ENCODE measurements at places on chromosomes 3 and 15.

GRCh38 chr3:12992629-12993516 is 80.4 kb downstream of the IQSEC1 start:
- DNase-seq, result no peak

DNA sequence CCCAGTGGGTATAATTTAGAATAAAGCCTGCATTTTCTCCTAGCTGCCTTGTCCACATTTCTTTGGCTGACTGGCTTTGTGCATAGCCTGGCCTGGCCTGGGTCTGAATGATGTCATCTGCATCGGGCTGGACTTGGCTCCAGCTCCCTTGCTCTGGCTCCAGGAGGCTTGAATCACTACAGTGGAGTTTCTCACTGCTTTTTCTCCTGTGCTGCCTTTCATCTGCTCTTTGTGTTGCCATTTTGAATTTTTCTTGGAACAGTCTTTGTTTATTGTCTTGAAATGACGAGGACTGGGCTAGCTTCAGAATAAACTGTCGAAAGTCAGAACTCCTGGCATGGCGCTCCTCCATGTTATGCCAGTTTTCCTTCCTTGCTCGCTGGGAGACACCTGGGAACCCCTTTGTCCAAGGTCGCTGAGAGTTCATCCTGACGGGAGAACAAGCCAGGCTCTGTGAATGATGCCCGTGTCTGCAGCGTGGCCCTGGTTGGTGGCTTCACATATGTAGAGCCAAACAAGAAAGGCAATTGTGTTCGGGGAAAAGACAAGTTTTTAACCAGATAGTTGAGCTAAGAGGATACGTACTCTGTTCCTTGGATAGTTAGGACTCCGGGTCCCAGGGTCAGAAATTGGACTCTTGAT is 258.9 kb downstream of the PDZRN3 start:
- no peak for DNase-seq

DNA sequence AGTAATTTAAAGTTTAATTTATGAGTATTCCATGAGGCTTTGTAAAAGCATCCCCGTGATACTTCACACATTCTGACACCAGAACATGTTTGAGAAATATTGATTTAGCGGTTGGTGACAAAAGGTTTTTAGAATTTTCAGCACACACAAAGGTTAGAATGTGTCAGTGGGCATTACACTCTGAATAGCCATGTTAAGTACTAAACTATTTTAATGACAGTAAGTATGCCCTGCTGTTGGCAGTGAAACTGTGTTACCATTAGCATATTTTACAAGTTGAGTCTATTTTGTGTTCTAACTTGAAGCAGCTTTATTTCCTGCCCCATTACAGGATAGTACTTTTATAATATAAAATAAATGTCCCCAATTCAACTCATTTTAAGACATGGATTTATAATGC is 66.5 kb downstream of the ADAMTSL3 start:
- no peak for DNase-seq

DNA sequence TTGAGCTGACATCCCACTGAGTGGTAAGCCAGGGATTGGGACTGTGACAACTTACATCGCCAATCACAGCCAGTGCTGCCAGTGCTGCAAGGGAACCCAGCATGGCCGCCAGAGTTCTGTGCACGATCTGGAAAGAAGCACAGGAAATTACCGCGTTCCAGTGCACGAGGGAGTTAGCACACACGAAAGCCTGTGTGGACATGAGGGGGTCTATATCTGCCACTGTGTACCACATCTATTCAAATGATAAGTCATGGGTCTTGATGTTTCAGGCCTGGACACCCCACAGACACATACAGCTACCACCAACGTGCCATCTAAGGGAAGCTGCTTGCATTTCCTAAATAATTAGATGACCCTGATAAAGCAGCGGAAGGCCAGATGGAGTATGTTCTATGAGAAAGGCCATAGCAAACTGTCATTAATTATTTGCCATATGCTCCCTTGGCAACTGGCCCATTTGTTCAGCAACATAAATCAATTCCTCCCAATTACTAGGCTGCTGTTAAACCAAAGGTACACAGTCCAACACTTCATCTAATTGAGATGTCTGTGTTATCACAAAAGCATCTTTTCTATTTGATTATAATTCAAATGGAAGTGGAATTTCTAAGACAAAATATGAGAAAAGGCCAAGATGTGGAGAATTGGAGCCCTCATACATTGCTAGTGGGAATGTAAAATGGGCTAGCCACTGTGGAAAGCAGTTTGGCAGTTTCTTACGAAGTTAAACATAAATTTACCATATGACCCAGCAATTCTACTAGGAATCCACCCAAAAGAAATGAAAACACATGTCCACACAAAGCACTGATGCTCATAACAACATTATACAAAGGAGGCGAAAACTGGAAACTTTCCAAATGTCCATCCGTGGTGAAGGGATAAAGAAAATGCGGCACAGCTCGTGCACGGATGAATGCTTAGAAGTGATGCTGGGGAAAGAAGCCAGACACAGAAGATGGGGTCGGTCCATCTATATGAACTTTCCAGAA is 108.3 kb downstream of the OCA2 start:
- DNase-seq, result no peak

GRCh38 chr3:43810797-43811196 is 120.1 kb downstream of the ABHD5 start:
- no peak for DNase-seq

DNA sequence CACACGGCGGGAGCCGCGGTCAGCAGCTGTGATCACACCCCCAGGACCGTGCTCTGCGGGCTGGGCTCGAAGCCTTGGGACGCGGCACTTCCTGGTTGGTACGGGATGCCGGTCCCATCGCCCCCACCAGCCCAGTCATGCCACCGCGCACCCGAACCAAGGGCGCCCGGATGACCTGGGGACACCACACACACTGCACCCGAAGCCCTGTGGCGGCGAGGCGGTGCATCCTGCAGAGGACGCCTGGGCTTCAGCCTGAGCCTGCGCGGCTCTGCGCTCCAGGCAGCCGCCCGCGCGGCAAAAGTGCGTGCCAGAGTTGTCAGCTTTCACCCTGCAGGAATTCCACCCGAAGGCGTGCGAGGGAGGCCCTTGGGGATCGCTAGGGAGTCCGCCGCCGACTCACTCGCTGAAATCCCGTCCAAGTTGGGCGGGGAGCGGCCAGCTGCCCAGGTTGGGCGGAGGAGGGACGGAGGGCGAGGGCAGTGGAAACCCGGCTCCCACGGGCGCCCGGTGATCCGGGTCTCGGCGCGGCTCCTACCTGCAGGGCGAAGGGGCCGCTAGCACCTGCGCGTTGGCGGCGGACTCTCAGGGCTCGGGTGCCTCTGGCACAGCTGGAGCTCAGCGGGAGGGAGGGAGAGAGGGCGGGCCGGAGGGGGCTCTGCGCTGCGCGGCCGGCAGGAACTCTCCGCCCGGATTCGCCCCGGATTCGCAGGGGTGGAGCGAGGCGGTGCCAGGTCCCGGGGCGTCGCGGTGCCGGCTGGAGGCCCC is at the start of gene PLD1:
TSS of gene PLD1 (minus strand) at position 623 of the 768 bp plus-strand sequence. CDS start 72,432 bp downstream, outside the sequence.
- no peak for DNase-seq

- no peak for DNase-seq
Measured at GRCh38 chr3:108088697-108089096, 2.1 kb downstream of the CD47 start.

DNA sequence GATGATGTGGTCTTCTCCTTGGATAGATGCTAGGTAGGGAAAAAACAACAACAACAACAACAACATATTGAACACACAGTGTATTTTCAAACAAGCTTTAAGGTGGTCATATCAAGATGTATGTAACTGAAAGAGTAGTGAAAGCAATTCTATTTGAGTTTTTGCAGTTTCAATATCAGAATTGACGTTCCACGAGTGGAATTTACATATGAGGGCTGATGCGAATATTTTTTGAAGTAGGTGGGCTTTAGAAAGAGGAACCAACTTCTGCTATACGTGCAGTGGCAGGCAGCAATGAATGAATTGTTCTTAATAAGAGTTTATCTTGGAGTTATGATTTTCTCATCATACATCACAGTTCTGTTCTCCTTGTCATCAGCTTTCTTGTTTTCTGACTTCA is 151.9 kb upstream of the CNTN3 start:
- no peak for DNase-seq

- no peak for DNase-seq
Measured at GRCh38 chr3:39290255-39290654, 10.4 kb upstream of the CX3CR1 start.

- no peak for DNase-seq
Measured at GRCh38 chr3:123281406-123281805, 79.7 kb downstream of the SEC22A start.

- no peak for DNase-seq
Measured at GRCh38 chr15:57158997-57159668, 217.2 kb upstream of the CGNL1 start.

DNA sequence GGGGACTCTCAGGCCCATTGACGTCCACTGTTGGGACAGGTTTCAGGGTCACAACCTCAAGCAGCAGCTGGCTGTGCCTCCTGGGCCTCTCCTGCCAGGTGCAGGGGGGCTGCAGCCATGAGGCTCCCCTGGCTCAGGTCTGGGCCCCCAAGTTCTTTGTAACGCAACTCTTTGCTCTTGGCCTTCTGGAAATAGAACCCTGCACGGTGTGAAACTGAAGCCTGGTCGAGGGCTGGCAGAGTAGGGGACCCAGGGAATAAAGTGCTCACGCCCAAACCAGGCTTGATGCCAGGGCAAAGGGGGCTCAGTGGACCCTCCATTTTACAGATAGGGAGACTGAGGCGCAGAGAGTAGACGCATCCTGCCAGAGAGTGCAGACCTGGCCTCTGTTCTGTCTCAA is 771 bp downstream of the CALML4 start:
- no peak for DNase-seq

- no peak for DNase-seq
Measured at GRCh38 chr3:171086914-171087313, 60.4 kb upstream of the SLC2A2 start.

DNA sequence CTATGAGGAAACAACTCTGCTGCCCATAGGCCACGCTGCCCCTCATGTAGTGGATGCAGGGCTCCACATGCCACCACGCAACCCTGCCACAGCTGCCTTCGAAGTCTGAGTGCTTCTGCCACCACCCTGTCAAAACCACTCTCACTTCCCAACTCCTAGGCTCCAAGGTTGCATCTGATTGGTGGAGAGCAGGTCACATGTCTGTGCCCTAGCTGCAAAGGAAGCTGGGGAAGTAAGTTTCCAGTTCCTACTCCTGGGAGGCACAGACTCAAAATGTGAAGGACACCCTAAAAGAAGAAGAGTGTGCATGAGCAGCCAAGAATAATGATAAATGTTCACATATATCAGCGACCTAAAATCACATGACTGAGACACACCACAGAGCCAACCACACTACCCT is 31.9 kb upstream of the TICRR start:
- DNase-seq, result no peak

- DNase-seq, result no peak
Measured at GRCh38 chr15:101558221-101558941, 68.9 kb upstream of the PCSK6 start.

DNA sequence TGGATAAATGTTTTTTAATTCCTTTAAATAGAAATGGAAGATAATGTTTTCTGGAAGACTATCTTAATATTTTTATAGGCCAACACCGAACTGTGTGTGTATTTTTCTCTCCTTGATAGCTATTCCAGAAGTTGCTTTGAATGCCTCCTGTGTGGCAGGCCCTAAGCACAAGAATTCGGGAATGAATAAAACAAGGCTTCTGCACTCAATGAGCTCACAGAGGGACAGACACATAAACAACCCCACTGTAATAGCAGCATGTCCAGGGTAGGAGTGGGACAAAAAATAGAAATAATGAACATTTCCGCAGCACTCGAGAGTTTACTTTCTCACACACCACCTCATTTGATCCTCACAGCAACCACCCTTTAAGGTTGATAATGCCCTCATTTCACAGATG is 18.0 kb downstream of the SRGAP3 start:
- no peak for DNase-seq

DNA sequence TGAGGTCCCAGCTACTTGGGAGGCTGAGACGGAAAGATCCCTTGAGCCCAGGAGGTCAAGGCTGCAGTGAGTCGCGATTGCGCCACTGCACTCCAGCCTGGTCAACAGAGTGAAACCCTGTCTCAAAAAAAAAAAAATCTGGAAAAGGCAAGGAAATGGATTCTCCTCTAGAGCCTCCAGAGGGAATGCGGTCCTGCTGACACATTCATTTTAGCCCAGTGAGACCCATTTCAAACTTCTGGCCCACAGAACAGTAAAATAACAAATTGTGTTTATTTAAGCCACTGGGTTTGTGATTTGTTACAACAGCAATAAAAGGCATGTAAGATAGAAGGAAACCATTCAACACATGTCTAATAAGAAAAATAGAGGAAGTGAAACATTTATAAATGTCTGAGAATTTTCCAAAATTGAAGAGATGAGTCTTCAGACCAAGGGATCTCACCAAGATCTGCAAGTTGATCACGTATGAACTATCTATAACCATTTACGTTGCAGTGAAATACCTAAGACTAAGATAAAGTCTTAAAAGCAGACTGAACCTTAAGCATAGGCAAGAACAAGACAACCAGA is at the start of gene HTR3E:
TSS of gene HTR3E (plus strand) at position 254 of the 573 bp plus-strand sequence. CDS start 466 bp downstream, outside the sequence.
- no peak for DNase-seq

GRCh38 chr3:119690043-119690656 is 12.7 kb upstream of the CFAP91 start:
- DNase-seq, result no peak

GRCh38 chr3:55006244-55006676 is 78.4 kb upstream of the LRTM1 start:
- no peak for DNase-seq

DNA sequence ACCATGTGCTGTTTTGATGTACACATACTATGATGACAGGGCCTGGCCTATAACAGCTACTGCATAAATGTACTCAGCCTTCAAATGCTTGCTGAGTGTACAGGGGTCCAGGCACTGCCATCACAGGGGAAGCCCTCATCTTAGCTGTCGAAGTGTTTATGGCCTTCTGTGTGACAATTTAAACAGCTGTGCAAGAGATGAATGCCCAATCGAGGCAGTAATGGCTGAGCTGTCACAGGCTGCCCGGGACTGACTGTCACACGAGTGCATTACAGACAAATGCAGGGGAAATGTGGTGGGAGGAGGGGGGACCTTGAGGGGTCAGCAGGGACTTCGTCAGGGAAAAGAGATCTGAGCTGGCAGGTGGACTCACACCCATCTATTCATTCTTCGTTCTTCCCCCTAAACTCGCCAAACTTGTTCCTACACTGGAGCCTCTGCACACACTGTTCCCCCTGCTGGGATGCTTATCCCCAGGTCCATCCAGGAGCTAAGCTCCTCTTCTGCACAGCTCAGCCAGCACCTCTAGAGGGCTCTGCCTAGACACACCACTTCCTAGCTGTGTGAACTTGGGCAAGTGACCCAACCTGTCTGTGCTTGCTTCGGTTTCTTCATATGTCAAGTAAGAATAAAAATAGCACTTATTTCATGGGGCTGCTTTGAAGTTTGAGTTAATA is 156.2 kb upstream of the IQSEC1 start:
- no peak for DNase-seq

DNA sequence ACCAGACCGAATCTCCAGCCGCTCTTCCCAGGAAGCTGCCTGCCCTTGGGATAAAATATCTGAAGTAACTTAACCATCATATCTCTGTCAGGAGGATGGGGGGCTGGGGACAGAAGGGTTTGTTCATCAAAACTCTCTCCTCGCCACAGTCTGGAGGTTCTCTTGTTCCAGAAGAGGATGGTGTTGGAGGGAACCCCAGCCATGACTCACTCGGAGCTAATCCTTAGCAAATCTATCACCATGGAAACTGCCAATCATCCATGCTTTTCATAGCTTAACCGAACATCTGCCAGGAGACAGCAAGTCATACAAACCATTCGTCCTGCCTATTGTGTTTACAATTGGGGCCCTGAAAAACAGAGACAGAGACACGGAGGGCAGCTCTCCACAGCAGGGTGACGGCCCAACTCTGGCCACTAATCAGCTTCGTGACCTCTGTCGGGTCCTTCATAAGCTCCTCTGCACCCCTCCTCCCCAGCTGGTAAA is 73.8 kb upstream of the HEG1 start:
- DNase-seq, result no peak

- no peak for DNase-seq
Measured at GRCh38 chr15:94894056-94894455, 662.7 kb downstream of the MCTP2 start.
